ENCODE measurements at places on chromosomes 6 and 20. TPM values are rescaled to one million over a fixed set of nuclear protein-coding genes. Genes with fewer than 3 reads are reported as not detected.

STMND1 gene
- not detected for total RNA-seq

RNF39 gene
- not detected for total RNA-seq

DNA sequence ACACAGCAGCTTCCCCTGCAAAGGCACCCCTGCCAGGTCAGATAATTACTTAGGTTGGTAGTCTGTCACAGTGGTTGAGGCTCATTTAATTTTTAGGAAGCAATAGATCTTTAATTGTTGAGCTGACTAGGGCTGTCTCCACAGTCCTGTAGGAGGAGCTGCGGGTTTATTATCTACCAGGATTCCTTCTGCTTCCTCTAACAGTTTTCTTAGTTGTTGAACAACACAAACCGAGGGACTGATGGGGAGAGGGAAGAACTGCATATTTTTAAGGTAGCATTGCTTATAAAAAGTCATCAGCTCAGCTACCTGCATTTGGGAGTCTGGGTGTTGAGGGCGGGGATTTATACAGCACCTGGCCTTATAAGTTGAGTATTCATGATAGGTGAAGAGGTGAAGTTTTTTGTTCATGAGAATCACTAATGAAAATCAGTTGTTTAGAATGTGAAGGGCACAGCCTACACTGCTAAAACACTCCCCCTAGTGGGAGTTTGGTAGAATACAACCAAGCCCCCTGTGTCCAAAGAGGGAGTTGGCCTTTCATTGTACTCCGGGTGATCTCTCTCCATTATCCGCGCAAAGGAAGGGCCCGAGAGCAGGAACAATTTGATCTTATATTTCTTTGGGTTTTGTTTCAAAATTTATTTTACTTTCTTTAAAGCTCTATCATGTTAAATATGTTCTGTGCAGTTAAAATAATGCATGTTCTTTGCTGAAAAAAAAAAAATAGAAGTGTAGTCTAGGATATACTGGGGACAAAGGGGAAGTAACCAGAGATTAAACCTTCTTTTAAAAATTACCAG lies 69.6 kb downstream of the SSR1 start:
- H3K4me1 ChIP-seq = peaks cover 11% of the 10 kb centered on the region
- peaks cover 36% of the 10 kb centered on the region for H3K36me3 ChIP-seq
- H3K27me3 ChIP-seq = no peaks in the 10 kb centered on the region
- no peak overlapping the region for H3K4me3 ChIP-seq
- peak overlapping the region; percentile 49 for H3K27ac ChIP-seq

DNA sequence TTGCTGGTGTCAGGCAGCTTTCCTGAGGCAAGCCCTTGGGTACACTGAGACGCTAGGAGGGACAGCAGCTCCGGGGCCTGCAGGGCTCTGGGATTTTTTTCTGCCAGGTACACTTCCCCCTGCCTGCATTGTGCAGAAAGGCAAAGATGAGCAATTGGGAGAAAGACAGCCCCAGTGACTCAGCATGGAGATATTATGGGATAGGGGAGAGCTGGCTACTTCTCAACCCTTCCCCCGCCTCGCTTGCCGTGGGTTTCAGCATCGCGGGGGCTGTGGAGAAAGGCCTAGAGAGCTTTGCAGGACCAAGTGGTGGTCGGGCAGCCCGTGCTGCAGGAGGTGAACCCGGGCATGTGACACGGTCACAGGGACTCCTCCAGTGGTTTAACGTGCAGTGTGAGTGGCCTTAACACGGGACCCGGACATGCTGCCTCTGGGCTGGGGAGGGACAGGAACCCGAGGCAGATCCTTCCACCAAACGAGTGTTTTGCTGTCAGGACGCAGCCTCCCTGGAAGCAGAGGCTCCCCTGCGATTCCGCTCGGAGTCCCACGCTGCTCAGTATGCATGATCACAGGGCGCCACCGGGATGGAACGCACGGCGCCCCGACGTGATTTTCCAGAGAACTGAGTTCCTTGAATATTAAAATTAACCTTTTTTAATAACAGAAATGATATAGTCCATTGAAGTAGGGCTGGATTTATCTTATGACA lies 139.9 kb downstream of the CDH4 start:
- peak; percentile 11 for DNase-seq
- H3K36me3 ChIP-seq = no peaks in the 10 kb centered on the region
- no peak overlapping the region for H3K27ac ChIP-seq
- H3K4me3 ChIP-seq = no peak overlapping the region
- H3K4me1 ChIP-seq = 0 out of 2 replicates have a peak, but pooled peaks cover 4% of the 10 kb centered on the region

- H3K27me3 ChIP-seq = no peaks in the 10 kb centered on the region
- H3K4me1 ChIP-seq = no peaks in the 10 kb centered on the region
- no peak for DNase-seq
- H3K27ac ChIP-seq = no peak overlapping the region
- no peaks in the 10 kb centered on the region for H3K36me3 ChIP-seq
Measured at GRCh38 chr6:88248709-88249321, 82.7 kb upstream of the CNR1 start.

- no peak for DNase-seq
- no peak overlapping the region for H3K27ac ChIP-seq
- no peak overlapping the region for H3K4me3 ChIP-seq
- H3K27me3 ChIP-seq = no peaks in the 10 kb centered on the region
Measured at GRCh38 chr6:6881438-6882225, 226.1 kb upstream of the RREB1 start.

- H3K4me1 ChIP-seq = peaks cover 2% of the 10 kb centered on the region
Measured at GRCh38 chr6:141986457-141986856, 146.3 kb upstream of the GJE1 start.

- no peaks in the 10 kb centered on the region for H3K36me3 ChIP-seq
- H3K4me3 ChIP-seq = no peak overlapping the region
- no peak overlapping the region for H3K27ac ChIP-seq
- no peaks in the 10 kb centered on the region for H3K27me3 ChIP-seq
- peaks cover 11% of the 10 kb centered on the region for H3K4me1 ChIP-seq
- no peak for DNase-seq
Measured at GRCh38 chr6:45587229-45588060, 209.7 kb upstream of the SUPT3H start.

- H3K4me1 ChIP-seq = no peaks in the 10 kb centered on the region
- no peaks in the 10 kb centered on the region for H3K36me3 ChIP-seq
- DNase-seq = no peak
- H3K27ac ChIP-seq = no peak overlapping the region
- H3K4me3 ChIP-seq = no peak overlapping the region
- H3K27me3 ChIP-seq = no peaks in the 10 kb centered on the region
Measured at GRCh38 chr6:18842534-18842933, 455.4 kb downstream of the RNF144B start.

DNA sequence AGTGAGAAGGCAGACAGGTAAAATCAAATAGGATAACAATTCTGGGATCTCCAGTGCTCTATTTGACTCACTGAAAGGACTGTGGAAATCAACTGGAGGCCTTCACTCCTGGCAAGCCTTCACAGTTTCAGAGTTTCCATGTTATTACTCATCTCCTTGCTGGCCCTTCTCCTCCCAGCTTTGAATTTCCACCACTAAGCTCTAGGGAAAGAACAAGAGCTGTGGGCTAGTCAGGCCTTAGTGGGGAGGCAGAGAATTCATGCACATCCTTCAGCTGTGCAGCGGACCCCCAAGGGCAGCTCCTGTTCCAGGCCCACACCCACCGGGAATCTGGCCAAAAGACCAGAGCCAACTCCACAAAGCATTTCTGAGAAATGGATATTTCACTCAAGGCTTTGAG lies 26.0 kb downstream of the MYLIP start:
- no peaks in the 10 kb centered on the region for H3K36me3 ChIP-seq
- DNase-seq = peak; percentile 73
- no peak overlapping the region for H3K27ac ChIP-seq
- H3K4me1 ChIP-seq = no peaks in the 10 kb centered on the region
- peaks cover 18% of the 10 kb centered on the region for H3K27me3 ChIP-seq
- no peak overlapping the region for H3K4me3 ChIP-seq

DNA sequence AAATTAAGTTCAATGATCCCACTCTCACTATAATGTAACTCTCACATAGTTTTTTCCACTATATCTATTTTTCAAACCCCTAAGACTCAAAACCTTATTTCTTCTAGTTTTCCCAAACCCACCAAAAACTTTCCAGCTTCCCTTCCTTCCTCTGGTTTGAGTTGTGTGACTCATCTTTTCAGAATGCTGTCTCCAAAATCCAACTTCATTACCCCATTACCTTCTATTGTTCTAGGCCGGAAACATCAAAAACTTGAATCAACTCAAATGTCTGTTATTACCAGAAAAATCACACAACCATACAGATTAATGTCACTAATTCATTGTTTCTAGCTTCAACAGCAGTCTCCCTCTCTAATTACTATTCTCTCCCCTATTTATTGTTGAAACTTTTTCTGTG lies 1090.3 kb downstream of the HACE1 start:
- no peaks in the 10 kb centered on the region for H3K36me3 ChIP-seq
- DNase-seq = no peak

DNA sequence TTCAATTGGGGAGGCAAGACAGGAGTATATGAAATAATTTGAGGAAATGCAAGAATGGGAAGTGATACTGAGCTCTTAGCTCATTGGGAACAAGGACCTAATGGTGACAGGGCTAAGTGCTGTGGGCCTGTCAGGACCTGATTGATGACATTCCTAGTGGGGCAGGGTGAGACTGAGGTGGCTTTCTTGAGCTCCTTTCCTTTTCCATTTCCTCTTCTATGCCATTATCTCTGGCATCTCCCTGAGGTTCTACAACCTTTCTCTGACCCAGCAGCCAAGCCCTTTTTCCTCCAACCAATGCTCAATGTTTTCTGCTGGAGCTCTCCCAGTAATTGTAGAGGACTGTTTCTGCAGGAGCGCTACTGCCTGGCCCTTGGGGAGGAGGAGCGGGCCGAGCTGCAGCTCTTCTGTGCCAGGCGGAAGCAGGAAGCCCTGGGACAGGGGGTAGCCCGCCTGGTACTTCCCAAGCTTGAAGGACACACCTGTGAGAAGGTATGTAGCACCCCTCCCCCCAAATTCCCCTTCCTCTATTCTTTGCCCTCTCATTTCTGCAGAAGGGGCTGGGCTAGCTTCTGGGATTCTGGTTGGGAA lies 2.8 kb upstream of the TOMM6 start:
- H3K36me3 ChIP-seq = peaks cover 7% of the 10 kb centered on the region
- no peak for DNase-seq
- H3K4me3 ChIP-seq = no peak overlapping the region
- H3K4me1 ChIP-seq = peaks cover 11% of the 10 kb centered on the region

DNA sequence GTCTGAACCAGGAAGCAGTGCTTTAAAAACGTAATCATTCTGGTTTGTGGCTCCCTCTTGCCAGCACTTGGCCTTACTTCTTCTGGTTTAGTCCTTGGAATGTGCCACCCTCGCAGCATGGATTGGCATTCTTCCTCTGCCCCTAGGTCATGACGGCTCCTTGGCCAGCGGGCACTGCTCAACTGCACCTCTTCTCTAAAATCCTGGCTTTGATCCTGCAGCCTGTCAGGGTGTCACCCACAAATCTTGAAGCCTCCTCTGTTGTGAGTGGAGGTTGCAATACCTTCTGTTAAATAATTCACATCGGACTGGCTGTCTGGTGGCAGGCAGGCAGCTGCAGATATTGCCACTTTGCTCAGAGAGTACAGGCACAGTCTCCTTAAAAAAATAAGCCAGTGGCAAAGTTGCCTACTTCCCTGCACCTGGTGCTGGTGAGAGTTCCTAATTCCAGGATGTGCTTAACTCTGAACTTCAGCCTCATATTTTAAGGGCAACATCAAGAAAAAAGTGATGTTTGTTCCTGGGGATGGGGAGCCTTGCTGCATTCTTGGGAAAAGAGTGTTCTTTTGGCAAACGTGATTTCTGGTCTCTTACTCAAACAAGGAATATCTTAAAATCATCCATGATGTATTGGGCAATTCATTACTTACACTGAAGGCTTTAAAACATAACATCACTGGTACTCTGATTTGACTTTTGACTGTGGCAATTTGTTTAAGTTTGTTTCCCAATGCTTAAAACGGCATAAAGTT lies 179.8 kb downstream of the FOXA2 start:
- DNase-seq = no peak
- H3K4me1 ChIP-seq = no peaks in the 10 kb centered on the region
- no peak overlapping the region for H3K4me3 ChIP-seq
- no peaks in the 10 kb centered on the region for H3K36me3 ChIP-seq

GRCh38 chr20:23582293-23582692 lies 14.0 kb upstream of the CST9L start:
- no peaks in the 10 kb centered on the region for H3K36me3 ChIP-seq
- H3K27ac ChIP-seq = no peak overlapping the region
- DNase-seq = no peak
- H3K4me1 ChIP-seq = no peaks in the 10 kb centered on the region

DNA sequence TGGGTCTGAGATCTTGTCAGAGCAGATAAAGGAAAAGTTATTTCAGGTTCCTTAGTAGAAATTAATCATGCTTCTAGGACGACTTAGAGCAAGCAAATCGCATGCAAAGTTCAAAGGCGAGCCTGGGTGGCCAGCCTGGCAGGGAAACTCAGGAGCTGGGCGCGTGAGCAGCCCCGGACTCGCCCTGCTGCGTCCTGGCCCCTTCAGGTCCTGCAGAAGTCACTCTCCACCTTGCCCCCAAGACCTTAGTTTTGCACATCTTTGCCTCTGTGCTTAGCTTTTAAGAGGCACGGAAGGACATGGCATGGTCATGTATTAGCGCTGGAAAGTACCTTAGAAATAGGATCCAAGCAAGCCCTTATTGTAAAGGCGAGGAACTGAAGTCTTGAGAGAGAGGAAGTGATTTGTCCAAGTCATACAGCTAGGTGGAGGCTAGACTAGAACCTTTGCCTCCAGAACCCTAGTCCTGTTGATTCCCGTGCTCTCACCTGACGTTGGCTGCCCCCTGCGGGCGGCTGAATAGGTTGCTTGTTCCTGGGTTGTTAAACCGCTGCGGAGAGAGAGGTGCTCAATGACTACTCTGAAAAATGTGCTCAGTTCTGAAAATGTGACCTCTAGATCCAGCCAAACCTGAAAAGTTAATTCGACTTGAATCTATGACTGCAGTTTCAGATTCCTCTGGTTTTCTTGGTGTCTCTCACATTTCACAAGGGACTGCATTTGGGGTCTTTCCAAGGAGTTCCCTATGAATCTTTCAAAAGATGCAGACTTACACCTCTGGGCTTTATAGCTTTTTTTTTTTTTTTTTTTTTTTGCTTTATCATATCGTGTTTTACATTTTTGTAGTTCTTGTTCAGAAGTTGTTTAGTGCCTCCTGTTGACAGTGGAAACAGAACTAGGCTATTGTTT lies 2.7 kb downstream of the MYB start:
- peaks cover 32% of the 10 kb centered on the region for H3K27me3 ChIP-seq
- H3K27ac ChIP-seq = no peak overlapping the region
- H3K4me1 ChIP-seq = peaks cover 4% of the 10 kb centered on the region
- H3K36me3 ChIP-seq = no peaks in the 10 kb centered on the region
- DNase-seq = peak; percentile 28

GRCh38 chr6:15290962-15291704 lies 45.3 kb downstream of the JARID2 start:
- no peaks in the 10 kb centered on the region for H3K27me3 ChIP-seq
- H3K27ac ChIP-seq = no peak overlapping the region
- no peak for DNase-seq
- H3K36me3 ChIP-seq = no peaks in the 10 kb centered on the region
- H3K4me1 ChIP-seq = peaks cover 6% of the 10 kb centered on the region
